ENCODE measurements at places on chromosomes 6 and 20. TPM values are rescaled to one million over a fixed set of nuclear protein-coding genes. Genes with fewer than 3 reads are reported as not detected.
A peak's percentile ranks its signal among the peaks of the same experiment; 100 is the strongest.

- DNase-seq: no peak
These were observed 24.7 kb upstream of the CCN6 start for GRCh38 chr6:112029045-112029822.

The CST5 gene
- polyA plus RNA-seq: not detected

The CLDN20 gene
- polyA plus RNA-seq: not detected

DNA sequence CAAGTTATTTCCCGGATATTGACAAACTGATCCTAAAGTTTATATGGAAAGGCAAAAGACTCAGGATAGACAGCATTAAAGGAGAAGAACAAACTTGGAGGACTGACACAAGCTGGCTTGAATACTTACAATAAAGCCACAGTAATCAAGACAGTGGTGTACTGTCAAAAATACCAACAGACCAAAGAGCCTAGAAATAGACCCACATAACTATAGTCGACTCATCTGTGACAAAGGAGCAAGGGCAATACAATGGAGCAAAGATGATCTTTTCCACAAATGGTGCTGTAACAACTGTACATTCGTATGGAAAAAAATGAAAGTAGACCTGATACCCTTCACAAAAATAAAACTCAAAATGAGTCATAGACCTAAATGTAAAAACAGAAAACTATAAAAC is 46.0 kb downstream of the ABHD12 start:
- no peak for DNase-seq

The LPA gene
- polyA plus RNA-seq: not detected

- no peak for DNase-seq
These were observed 83.4 kb upstream of the ASF1A start for GRCh38 chr6:118810420-118811027.

The GOPC gene
- polyA plus RNA-seq: 20.3 TPM

DNA sequence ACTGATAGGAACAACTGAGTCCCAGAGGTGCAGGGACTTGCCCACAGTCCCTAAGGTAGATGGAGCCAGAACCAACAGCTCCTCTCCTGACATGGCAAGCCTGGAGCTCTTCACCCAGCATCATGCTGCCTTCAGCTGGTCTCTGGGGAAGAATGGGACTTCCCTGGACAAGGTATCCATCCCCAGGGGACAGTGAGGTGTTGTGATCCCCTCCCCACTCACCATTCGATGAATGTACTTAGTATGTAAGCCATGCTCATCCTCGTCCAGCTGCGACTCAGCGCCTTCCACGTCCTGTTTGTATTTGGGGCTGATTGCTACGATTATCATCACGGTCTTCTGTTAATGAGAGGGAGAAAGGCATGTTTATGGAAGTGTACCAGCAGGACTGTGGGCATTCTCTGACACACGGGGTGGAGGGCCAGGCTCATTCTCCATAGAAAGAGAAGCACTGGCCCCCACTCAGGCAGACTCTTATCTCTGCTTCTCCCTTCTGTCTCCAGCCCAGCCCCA is 39.4 kb downstream of the TRAF3IP2 start:
- no peak for DNase-seq

The DEFB116 gene
- not detected for polyA plus RNA-seq

GRCh38 chr20:64077876-64078551 is 1.3 kb downstream of the RGS19 start:
- no peak for DNase-seq

The EMILIN3 gene
- polyA plus RNA-seq: not detected

The MOG gene
- not detected for polyA plus RNA-seq

The SSTR4 gene
- not detected for polyA plus RNA-seq

- no peak for DNase-seq
These were observed 406.4 kb upstream of the PLCB4 start for GRCh38 chr20:8662433-8662954.

- no peak for DNase-seq
These were observed 100.3 kb downstream of the TMEM242 start for GRCh38 chr6:157223021-157223430.

The IL20RA gene
- 1.3 TPM for polyA plus RNA-seq

The CITED2 gene
- polyA plus RNA-seq: 10.5 TPM

DNA sequence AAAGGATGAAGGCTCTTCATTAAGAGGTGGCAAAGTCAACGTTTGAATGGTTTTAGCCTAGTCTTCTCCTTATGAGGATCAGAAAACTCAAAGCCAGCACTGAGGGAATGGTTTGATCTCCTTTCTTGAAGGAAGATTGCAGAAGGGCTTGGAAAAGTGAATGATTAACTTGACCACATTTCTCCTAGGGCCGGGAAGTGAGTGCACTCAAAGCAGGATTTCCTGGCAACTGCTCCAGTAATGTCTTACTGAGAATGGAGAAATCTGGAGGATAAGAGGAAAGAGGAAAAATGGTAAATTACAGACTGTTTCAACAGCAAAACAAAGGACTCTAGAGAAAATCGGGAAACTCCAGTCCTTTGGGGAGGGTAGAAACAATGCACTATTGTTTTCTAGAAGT is 189.0 kb upstream of the FOXA2 start:
- no peak for DNase-seq

GRCh38 chr6:155604991-155605390 is 149.4 kb upstream of the NOX3 start:
- no peak for DNase-seq

The IL17A gene
- polyA plus RNA-seq: not detected

The FOXQ1 gene
- polyA plus RNA-seq: 4.2 TPM

- DNase-seq: no peak
These were observed 917.7 kb downstream of the PHF3 start for GRCh38 chr6:64553249-64553786.

- no peak for DNase-seq
These were observed 167.4 kb upstream of the OLIG3 start for GRCh38 chr6:137661601-137662000.

The PKIB gene
- polyA plus RNA-seq: 4.4 TPM

The RRAGD gene
- polyA plus RNA-seq: 0.86 TPM

DNA sequence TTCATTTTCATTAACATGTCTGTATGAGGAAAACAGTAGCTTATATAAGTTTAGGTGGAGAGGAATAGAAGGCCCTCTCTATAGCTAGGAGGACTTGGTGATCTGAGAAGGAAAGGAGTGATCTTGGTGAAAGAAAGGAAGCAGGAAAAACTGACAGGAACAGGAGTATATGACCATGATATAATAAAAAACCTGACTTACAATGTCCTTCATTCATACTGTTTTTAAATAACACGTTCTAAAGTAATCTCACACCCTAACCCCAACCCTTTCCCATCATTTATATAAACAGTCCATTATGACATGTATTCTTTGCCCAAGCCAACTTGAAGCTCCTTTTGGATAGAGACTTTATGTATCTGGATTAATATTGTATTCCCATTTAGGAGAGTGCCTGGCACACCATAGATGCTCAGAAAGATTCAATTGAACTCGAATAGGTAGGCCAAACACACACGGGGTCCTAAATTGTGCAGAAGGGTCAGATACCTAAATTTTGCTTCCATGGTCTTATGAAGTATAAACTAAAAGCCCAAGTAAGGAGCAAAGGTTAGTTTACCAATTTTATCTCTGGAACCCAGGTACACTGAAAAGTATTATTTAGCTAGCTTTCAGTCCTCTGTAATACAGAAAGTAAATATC is 75.9 kb downstream of the OR2B2 start:
- no peak for DNase-seq

DNA sequence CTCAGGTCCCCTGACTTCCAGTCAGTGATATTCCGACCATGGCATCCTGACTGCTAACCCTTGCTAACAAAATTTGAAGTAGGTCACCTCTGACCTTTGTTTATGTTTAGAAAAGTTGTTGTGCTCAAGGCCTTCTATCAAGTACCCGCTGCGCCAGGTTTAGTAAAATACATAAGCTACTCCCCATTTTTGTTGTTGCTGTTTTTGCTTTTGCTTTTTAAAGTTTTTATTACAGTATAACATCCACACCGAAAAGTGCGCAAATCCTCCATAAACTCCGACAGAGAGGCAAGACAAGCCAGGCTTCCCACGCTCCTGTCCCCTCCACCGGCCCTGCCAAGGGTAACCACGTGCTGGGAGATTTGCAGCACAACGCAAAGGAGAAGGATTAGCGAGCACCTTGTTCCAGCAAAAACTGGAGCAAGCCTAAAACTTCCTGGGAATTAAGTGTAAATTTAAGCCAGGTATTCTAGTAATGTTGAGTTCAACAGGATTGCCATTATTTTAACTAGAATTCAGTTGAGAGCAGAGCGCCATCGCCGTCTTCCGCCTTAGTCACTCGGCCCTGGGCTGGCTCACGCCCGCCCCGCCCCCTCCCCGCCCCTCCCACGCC is 17.8 kb upstream of the HMGN4 start:
- no peak for DNase-seq

DNA sequence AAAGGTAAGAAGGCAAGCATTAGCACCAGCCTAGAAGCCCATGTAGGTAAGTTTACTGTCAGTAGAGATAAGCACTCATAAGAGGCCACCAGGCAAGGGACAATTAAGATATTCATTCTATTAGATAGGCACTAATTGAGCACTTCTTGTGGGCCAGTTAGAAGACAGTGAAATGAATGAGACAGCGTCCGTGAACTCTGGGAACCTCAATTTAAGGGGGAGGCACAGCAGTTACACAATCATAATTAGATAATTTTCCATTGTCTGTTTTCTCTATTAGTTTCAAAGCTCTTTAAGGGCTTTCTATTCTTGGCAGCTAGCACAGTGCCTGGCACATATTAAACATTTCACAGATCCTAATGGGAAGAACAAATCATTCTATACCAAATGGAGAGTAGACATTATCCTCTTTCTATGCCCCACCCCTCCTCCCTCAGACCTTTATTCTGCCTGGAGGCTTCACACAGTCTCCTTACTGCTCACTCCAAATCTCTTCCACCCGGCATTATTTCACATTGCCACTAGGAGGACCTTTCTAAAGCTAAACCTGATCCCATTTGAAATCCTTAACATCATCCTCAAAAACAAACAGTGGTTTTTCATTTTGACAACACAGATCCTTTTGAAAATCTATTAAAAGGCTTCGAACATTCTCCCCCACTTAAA is 529.6 kb downstream of the ADGRB3 start:
- no peak for DNase-seq

The EZR gene
- polyA plus RNA-seq: 315 TPM

- peak; percentile 83 for DNase-seq
These were observed 614.5 kb downstream of the PKHD1 start for GRCh38 chr6:51472745-51473487.
